Progenitor cell of endocrine pancreas (in vitro differentiated cells): ENCODE measurements at places on chromosomes 11 and 22. TPM values are rescaled to one million over a fixed set of nuclear protein-coding genes. Genes with fewer than 3 reads are reported as not detected.

DNA sequence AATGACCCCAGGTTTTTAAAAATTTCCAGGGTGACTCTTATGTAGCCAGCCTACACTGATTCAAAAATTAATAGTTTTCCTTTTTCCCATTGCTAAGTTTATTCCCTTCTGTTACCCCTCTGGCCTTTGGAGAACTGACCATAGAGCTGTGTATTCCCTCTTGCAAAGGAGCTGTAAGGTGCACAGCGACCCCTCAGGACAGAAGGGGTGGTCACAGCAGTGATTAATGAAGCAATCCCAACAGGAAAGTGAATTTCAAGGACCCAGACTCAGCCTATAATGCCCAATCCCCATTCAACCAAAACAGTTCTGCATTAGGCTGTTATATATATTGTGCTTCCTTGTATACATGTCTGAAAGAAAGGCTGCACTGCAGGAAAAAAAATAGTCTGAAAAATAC, 147.1 kb downstream of the WT1 start:
- no peak overlapping the region for H3K27ac ChIP-seq
- H3K36me3 ChIP-seq, result no peaks in the 10 kb centered on the region
- H3K27me3 ChIP-seq, result no peaks in the 10 kb centered on the region
- DNase-seq, result no peak

DNA sequence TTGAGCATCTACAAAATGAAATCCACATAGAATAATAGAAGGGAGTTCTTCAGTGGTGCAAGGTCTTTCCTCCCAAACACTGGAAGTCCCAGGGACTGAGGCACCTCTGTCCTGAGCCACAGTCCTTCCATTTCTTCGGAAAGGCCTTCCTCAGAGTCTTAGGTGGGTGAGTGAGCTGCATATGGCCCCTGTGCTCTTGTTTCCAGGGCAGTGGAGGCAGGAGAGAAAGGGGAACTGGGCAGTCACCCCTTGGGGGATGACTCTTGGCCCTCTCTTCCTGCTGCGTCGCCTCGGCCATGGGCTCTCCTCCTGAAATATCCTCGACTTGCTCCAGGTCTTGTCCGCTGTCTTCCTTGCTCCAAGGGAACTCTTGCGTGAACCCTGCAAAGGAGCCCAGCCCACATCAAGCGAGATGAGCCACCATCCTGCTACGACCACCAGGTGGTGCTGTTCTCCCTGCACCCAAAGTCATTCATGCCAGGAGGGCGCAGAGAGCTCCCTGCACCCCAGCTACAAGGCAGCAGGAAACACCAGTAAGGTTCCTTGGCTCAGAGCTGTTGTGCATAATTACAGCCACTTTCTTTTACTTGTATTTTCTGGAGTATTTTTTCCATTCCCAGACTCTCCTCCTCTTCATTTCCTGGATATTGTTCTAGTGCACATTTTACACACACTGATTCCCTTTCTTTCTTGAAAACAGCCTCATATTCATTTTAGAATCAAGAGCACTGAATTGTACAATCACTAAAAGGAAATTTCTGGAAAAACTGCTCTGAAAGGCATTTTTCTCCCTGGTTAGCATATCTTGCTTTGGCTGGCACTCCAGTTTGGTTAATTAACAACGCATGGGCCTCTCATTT, 397.8 kb downstream of the OPCML start:
- no peak overlapping the region for H3K27ac ChIP-seq
- H3K4me3 ChIP-seq, result no peak overlapping the region
- DNase-seq, result peak; percentile 55
- H3K27me3 ChIP-seq, result peaks cover 37% of the 10 kb centered on the region
- H3K36me3 ChIP-seq, result no peaks in the 10 kb centered on the region
- H3K4me1 ChIP-seq, result no peaks in the 10 kb centered on the region

DNA sequence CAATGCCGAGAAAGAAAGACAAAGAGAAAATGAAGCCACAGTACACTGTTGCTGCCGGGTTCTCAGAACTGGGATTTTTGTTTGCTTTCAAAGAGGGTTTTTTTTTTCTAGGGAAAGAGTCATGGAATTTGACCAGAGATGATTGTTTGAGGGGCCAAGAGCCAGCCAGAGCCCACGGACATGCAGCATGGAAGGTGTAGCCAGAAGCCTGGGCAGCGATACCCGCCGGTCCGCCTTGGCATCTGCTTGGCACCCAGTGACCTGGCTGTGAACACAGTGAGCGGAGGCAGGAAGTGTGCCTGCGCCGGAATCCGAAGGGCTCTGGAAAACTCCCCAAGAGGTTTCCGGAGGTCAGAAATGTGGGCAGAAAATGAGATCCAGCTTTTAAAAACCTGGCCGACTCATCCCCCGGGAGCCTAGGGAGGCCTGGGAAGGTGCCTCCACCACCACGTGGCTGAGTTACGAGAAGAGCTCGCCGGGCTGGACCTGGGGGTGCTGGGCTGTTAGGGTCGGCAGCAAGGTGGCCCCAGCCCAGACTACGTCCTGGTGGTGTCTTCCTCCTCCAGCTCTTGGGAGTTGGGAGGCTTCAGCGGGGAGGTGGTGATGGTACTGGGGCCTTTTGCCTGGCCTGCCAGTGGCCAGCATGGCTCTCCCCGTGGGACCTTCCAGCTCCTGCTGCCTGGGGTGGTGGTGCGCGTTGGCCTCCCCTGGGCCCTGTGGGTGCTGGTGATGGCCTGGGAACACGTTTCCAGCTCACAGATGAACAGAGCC, 61.6 kb upstream of the PPARA start:
- no peak for DNase-seq
- H3K4me3 ChIP-seq, result no peak overlapping the region
- no peaks in the 10 kb centered on the region for H3K36me3 ChIP-seq
- H3K27me3 ChIP-seq, result peaks cover 33% of the 10 kb centered on the region
- H3K4me1 ChIP-seq, result no peaks in the 10 kb centered on the region
- H3K27ac ChIP-seq, result no peak overlapping the region

MAP6 gene
- total RNA-seq, result 5.4 and 6.0 TPM in 2 replicates

GRCh38 chr22:42317008-42317407, 46.6 kb upstream of the TCF20 start:
- H3K4me1 ChIP-seq, result peaks cover 18% of the 10 kb centered on the region
- DNase-seq, result no peak
- no peak overlapping the region for H3K27ac ChIP-seq
- H3K36me3 ChIP-seq, result no peaks in the 10 kb centered on the region

- H3K36me3 ChIP-seq, result peaks cover 38% of the 10 kb centered on the region
- H3K27ac ChIP-seq, result no peak overlapping the region
- no peak overlapping the region for H3K4me3 ChIP-seq
- DNase-seq, result no peak
- no peaks in the 10 kb centered on the region for H3K27me3 ChIP-seq
- peaks cover 35% of the 10 kb centered on the region for H3K4me1 ChIP-seq
Measured at GRCh38 chr11:27381238-27381666, 18.2 kb upstream of the CCDC34 start.

CNTF gene
- total RNA-seq, result 3.9 and 4.3 TPM in 2 replicates

- peaks cover 18% of the 10 kb centered on the region for H3K4me1 ChIP-seq
- H3K27ac ChIP-seq, result no peak overlapping the region
- no peaks in the 10 kb centered on the region for H3K27me3 ChIP-seq
- no peak overlapping the region for H3K4me3 ChIP-seq
- H3K36me3 ChIP-seq, result no peaks in the 10 kb centered on the region
Measured at GRCh38 chr22:23138584-23139435, 3.0 kb downstream of the RSPH14 start.
